Activated CD4-positive, alpha-beta T cell treated with anti-CD3 and anti-CD28 coated beads, Interleukin-2, Interleukin-6, amounts not matched to agents 100 ng/mL and 50 ng/mL, durations not matched to agents 16 hours and 8 hours (primary cell): ENCODE measurements at places on chromosomes 12 and 14.

DNA sequence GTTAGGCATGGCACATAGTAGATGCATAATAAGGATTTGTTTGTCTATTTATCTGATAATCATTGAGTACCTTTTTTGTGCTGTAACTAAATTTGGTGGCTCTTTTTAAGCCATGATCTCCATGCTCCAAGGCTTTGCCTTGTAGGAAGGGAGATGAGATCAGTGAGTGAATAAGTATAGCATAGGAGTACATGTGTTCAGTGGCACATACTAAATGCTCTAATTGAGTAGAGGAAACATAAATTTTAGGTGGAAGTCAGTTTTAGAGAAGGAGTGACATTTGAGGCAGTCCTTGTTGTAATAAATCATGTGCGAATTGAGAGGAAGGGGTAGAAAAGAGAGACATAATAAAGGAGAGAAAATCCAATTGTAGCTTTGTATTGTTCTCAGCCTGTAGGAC lies 482.6 kb downstream of the NRXN3 start:
- no peak for DNase-seq

DNA sequence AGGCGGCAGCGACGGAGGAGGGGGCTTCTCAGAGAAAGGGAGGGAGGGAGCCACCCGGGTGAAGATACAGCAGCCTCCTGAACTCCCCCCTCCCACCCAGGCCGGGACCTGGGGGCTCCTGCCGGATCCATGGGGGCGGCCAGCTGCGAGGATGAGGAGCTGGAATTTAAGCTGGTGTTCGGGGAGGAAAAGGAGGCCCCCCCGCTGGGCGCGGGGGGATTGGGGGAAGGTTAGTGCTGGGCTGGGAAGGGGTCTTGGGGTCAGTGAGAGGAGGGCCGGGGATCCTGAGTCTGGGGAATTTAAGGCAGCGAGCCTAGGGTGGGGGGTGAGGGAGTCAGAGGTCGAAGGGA lies 203 bp downstream of the NFATC4 start:
- DNase-seq, result no peak

DNA sequence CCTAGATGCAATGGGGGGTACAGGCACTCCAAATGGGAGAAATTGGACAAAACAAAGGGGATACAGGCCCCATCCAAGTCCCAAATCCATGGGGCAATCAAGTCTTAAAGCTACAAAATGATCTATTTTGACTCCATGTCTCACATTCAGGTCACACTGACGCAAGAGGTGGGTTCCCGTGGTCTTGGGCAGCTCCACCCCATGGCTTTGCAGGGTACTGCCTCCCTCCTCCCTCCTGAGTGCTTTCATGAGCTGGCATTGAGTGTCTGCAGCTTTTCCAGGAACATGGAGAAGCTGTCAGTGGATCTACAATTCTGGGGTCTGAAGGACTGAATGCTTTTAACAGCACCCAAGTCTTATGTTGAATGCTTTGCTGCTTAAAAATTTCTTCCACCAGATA lies 274.5 kb upstream of the LRIG3 start:
- no peak for DNase-seq

DNA sequence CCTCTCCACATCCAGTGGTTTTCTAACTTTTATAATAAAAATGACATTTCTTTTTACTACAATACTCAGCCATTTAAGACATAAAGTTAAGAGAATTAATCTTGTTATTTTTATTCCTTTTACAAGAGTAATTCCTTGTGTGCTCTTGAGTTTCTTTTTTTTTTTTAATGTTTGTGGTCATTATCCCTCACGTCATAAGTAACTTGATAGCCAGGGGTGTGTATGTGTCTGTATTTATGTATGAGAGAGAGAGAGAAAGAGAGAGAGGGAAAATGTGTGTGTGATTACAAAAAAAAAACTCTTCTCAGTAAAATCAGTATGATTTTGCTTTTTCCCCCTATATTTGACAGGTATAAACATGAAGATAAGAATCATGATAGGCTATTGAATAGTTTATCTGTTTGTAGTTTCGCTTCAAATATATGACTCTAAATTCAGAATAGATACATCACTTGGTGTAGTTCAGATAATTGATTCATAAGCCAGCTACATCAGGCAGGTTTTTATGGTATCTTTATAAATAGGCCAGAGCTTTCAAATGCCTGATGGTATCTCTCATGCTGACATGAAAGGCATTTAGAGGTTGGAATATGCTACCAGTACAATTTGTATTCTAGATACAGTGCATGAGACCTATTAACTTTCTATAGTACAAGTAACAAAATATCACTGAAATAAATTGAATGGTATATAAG lies 34.9 kb downstream of the RERGL start:
- DNase-seq, result no peak

DNA sequence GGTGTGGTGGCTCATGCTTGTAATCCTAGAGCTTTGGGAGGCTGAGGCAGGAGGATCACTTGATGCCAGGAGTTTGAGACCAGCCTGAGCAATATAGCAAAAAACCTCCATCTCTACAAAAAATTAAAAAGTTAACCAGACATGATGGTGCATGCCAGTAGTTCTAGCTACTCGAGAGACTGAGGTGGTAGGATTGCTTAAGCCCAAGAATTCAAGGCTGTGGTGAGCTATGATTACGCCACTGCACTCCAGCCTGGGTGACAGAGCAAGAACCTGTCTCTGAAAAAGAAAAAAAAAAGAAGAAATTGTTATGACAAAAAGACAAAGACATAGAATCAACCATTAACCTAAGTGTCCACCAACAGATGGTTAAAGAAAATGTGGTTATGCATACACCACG lies 2.1 kb upstream of the ATP23 start:
- no peak for DNase-seq

- no peak for DNase-seq
These were observed 8.7 kb downstream of the CFAP251 start for GRCh38 chr12:121926874-121927706.

- no peak for DNase-seq
These were observed 195.2 kb downstream of the APAF1 start for GRCh38 chr12:98840325-98840724.

GRCh38 chr12:128667193-128667592 lies 156.6 kb downstream of the SLC15A4 start:
- DNase-seq, result no peak

DNA sequence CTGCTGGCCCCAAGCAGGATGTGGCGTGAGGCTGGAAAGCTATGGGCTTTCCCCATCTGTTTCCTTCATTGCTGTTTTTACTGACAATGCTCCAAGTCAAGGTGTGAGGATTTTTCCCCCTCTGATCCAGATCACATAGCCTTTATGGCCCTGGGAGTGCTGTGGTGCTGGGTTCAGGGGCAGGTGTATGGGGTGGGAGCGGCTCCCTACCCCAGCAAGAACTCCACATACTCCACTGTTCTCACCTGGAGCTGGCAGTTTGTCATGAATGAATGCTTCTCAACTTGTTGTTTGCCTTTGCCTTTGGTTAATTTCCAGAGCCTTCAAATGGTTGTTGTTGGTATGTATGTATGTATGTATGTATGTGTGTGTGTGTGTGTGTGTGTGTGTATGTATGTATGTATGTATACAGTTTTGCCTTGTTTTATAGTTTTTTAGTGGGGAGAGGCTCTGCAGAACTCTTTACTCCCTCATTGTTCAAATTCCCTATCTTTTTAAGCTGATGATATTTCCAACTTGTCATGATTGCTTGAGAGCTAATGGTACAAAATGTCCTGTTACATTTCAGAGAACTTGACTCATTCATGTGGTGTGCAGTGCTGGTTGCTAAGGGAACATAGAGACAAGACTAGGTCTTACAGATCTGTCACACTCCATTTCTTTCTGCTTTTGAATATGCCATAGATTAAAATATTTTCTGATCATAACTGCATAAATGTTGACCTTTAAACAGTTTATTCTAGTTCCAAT lies 36.6 kb upstream of the ASPG start:
- no peak for DNase-seq
